ENCODE measurements at places on chromosomes 5 and 9.

GRCh38 chr9:114163517-114163951 is 8.2 kb downstream of the COL27A1 start:
- peak; percentile 61 for DNase-seq

DNA sequence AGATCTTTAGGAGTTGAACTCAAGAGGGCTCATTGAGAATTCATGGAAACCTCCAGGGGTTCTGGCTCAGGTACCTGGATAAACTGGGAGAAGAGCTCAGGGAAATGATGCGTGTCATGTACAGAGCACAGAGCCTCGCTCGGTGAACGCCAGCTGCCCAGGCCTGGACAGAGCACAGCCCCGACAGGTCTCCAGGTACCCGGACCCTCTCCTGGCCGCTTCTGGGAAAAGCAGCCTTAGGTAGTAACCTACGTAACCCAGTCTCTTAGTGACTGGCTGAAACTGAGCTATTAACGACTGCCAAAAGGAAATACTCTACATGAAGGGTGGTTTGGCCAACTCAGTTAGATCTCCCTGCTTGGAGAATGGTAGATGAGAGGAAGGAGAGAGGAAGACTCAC is 157.4 kb downstream of the TTLL11 start:
- DNase-seq = peak; percentile 53

- DNase-seq = no peak
These were observed 78.8 kb downstream of the FBXL17 start for GRCh38 chr5:108303086-108303485.

DNA sequence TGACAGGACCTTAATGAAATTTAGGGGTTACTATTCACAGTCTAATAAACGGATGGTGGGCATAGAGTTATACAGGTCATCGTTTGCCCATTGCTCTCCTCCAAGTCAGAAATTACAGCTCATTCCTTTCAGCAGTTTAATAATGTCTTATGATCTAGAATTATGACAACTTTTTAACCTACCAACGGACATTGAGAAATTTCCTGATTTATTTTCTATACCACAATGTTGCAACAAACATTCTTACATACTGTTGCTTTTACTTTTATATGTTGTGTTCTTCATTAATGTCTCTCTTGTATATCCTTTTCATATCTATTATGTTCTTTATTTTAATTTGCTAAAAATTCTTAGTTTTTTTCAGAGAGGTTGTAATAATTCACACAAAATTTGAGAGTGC is 152.8 kb upstream of the PRLR start:
- no peak for DNase-seq

GRCh38 chr5:159449925-159450324 is 119.6 kb upstream of the IL12B start:
- DNase-seq = peak; percentile 66

DNA sequence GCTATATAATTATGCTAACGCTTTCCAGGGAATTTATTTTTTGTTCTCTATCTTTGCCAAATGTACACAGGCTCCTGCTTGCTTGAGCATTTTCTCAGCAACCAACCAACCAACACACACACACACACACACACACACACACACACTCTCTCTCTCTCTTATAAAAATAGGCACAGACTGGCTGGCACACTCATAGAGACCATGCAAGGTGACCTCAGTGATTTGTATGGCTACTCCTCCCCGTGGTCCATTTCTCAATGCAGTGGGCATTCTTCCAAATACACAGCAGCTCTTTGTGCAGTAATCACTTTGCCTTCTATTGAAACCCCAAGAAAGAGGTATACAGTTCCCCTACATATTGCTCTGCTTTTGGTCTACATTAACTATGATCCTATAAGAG is 416.0 kb downstream of the MAN2A1 start:
- no peak for DNase-seq

DNA sequence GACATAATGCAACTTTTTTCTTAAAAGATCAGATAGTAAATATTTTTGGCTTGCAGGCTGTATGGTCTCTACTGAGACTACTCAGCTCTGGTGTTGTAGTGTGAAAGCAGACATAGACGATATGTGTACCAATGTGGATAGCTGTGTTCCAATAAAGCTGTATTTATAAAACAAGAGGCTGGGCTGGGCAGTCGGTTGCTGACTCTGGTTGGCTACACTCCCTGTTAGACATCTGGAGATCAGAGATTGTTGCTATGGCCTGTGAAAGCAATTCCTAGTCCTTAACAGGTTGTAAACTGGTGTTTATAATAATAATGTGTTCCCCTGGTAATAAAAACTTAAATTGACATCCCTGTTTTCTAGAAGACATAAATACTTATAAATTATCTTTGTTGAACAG is 24.4 kb upstream of the SCAMP1 start:
- no peak for DNase-seq

DNA sequence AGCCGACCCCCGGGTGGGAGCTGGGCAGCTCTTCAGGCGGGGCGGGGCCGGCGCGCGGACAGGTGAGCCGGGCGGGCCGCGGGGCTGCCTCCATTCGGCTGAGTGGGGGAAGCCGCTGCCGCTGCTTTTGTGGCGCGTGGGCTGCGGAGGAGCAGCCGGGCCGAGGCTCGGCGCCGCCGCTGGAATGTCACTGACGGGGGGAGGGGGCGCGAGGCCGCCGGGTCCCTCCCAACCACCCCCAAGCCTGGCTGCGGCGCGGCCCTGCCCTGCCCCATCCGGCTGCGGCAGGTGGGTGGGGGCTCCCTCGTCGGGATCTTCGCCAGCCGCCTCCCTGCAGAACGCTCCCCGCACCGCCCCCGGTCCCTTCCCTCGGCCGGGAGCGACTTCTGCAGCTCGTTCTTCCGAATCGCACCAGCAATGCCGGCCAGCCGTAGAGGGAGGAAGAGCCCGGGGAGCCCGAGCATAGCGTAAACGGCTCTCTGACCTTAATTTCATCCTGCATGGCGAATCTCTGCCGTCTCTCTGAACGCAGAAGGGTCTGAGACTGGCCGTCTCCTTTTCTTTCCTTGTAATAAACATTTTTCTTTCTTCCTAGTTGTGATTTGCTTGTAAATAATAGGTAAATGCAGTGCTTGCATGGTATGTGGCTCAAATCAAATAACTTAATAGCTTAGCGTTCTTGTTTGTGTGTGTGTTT is 505 bp downstream of the SPTAN1 start:
- peak; percentile 65 for DNase-seq

DNA sequence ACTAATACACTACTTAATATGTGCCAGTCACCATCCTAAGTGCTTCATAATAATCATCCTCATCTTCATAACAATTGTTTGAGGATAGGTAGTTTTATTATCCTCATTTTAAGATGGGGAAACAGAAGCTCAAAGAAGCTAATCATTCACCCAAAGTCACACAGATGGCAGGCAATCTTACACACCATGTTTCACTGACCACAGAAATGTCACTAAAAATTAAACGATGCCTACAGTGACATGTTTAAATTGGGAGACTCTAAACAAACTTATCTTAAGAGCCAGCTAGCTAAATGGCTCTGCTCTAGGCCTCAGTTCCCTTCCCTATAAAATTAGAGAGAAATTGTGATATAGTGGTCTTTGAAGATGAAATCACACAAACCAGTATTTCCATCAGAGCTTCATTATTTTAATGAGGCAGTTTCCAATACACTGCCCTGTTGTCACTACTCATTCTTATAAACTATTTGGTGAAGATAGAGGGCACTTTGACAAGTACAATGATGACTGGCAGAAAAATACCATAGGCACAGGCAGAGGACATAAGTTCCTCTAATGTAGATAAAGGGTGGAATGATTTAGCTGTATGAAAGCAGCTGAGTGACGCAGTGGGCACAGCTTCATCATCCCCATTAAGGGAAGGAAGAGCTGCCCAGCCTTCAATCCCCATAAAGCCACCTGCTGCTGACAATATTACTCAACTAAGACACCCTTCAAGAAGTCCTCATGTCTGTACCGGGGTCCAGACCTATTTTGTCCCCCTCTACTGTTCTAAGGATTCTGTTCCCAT is 224.1 kb downstream of the ACTL7B start:
- no peak for DNase-seq

DNA sequence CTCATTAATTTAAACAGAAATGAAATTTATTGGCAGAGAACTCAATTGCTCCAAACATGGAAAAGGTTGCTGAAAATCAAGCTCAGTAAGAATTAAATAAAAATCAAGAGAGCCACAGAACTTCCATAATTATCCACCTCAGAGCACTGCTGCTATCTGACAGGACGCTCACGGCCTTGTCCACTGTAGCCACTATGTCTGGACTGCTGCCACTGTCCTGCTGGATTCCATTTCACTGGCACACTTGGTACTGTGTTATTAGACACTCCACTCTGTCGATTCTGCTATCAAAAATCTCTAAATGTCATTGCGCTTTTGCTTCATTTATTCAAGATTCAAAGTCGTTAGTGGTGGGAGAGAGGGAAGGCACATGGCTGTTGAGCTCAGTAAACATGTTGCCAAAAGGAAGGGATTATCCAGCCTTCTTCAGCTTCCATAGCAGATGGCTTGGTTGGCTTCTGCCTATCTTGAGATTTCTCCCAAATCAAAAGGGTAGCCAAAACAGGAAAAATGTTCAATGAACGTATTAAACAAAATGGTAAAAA is 815.0 kb downstream of the CDH18 start:
- DNase-seq = no peak

DNA sequence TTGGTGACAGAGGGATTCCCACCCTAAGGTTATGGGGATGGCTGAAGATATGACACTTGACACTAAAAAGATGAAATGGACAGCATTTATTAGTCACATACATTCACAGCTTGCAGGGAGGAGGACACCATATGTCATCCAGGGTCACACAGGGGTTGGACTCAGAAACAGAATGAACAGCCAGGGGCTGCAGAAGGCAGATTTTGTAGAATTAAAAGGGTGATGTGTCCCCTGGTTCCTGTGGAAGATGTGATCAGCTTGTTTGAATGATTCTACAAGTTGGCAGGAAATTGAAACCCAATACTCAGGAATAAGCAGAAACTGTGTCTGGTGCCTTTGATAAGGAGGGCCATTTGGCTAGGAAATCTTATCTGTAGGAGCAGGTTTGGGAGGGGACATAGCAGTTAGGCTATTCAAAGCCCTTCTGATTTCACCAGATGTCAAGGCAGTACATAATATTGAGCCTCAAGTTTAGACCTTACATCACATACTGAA is 102.3 kb upstream of the GRIN3A start:
- peak; percentile 57 for DNase-seq

DNA sequence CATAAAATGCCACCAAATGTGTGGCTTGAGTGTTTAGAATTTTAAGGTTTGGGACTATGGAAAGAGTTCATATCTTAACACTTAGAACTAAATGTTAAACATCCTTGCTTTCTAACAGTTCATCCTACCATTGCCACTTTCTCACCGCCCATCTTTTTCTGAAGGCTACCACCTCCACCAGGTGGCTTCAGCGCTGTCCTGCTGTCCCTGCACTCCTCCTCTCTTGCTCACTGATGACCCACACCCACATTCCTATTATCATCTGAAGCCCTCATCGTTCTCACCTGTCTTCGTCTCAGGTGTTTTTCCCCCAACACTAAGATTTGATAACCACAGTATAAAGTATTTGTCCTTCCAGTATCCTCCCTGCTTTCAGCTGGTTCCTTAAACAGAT is 7.4 kb downstream of the MEGF10 start:
- DNase-seq = no peak

DNA sequence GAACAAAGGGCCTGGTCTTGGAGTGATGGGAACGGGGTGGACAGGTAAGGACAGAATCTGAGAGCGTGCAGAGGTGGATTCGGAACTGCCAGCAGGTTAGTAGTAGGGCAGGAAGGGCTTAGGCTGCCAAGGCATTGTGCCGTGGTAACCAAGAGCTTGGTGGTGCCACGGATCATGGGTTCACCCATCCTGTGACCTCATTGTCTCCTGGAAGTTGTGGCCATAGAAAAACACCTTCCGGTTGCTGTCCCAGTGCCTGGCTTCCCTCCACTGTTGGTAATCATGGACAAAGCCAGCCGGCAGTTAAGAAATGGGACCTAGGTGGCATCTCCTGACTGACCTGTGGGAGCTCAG is 42.5 kb upstream of the CFAP157 start:
- no peak for DNase-seq

- DNase-seq = no peak
These were observed 84.0 kb downstream of the RGS3 start for GRCh38 chr9:113547501-113547900.

GRCh38 chr5:59436364-59437148 is 457.0 kb downstream of the PDE4D start:
- DNase-seq = no peak

- no peak for DNase-seq
These were observed 30.2 kb upstream of the SPEF2 start for GRCh38 chr5:35587419-35587818.

DNA sequence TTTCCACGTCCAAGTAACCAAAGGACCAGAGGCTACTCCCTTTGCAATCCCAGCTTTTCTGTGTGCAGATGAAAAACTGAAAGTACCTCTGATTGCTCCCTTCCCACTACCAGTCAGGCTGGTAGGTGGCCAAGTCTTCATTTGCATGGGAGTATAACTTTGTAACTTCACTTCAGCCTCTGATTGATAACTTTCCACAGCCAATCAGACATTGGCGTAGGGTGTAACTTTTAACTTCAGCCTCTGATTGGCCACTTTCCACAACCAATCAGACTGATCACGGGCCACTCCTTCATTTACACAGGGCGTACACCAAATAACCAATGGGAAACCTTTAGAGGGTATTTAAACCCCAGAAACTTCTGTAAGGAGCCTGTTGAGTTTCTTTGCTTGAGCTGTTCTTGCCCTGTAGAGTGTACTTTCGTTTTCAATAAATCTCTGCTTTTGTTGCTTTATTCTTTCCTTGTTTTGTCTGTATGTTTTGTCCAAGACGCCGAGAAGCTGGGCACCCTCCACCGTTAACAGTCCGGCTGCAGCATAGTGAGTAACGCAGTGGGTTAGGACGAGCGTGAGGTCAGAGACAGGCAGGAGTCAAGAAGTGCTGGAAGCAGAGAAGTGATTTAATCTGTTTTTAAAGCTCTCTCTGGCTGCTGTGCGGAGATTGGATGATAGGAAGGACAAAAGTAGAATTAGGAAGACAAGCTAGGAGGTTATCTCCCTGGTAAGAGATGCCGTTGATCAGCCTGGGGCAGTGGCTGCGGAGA is 3.5 kb upstream of the EXOSC2 start:
- DNase-seq = peak; percentile 93

- peak; percentile 57 for DNase-seq
These were observed 791 bp downstream of the SLC2A8 start for GRCh38 chr9:127397646-127398274.

- no peak for DNase-seq
These were observed 137.7 kb downstream of the SYK start for GRCh38 chr9:90939351-90939750.

DNA sequence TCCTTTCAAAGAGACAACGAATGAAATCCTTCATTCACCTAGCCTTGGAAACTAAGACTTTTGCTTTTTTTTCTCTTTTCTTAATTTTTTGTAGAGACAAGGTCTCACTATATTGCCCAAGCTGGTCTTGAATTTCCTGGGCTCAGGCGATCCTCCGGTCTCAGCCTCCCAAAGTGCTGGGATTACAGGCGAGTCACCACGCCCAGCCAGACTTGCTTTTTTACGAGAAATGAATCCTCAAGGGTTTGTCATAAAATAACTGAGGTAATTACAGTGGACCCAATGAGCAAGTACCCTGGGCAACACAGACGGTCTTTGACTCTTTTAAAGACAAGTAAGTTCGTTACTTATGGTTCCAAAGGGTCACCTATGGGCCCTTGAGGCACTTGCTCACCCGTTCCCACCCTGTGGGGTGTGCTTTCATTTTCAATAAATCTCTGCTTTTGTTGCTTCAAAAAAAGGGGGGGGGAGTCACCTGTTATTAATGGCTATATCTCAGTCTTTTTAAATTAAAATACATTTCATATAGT is 70.4 kb downstream of the TRPM6 start:
- no peak for DNase-seq

GRCh38 chr9:134243778-134244467 is 79.6 kb upstream of the RNU6ATAC start:
- no peak for DNase-seq

GRCh38 chr9:136899196-136899595 is 12.9 kb downstream of the TRAF2 start:
- DNase-seq = no peak
